T-helper 2 cell treated with Interferon-gamma antibody and Interleukin-4, amounts not matched to agents 5 μg/mL and 100 μg/mL, for 36 hours (primary cell): ENCODE measurements at places on chromosomes 13 and 19.

DNA sequence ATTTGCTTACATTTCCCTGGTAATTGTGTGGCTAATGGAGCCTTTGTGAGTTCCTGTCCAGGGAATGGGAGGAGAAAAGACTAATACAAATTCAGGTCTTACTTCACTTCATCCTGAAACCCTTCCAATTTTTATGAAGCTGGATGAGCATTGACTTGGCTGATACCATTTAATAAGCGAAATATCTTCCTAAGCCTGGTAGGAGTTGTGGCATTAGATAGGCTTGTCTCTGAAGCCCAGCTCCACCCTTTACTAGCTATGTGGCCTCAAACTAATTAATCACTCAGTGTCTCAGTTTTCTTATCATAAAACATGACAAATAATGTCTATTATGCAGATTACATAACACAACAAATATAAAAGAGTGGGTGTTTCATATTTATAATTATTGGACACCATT lies 106.3 kb downstream of the FGF9 start:
- H3K4me1 ChIP-seq, result no peaks in the 10 kb centered on the region
- no peaks in the 10 kb centered on the region for H3K36me3 ChIP-seq
- no peak overlapping the region for H3K4me3 ChIP-seq

DNA sequence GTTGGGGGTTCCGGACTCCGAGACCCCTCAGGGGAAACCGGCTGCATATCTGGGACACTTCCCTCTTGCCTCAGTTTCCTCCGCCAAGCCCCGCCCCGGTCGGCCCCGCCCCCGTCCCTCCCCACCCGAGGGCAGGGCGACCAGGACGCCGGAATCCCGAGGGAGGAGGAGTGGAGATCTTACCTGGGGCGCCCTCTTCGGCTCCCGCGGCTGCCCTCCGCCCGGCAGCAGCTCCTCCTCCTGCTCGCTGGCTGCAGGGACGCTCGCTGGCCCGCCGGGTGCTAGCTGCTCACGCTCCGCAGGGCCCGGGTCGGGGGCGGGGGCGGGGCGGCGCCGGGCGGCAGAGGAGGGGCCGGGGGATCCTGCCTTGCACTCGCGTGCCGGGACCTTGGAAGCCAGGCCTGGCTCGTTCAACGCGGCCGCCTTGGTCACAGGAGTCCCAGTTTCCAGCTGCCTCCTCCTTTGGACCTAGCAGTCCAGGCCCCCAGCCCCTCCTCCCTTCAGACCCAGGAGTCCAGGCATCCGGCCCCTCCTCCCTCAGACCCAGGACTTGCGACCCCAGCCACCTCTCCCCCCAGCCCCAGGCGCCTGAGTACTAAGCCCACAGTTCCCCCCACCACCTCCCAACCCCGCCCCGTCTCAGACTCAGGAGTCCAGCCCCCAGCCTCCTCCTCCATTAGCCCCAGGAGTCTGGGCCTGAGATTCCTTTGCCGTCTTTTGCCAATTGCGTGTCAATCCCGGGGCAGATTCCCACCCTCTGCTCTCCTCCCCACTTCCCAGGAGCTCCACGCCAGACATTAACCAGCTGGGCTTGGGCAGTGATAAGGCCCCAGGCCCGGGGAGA lies at the start of gene NTF4:
Gene NTF4, minus strand, starts transcription at position 51 of the 844 bp plus-strand sequence. CDS start 2,821 bp downstream, outside the sequence.
- H3K4me3 ChIP-seq, result no peak within 1 kb of the TSS
- H3K27ac ChIP-seq, result no peak within 1 kb of the TSS
- no peaks in the 10 kb centered on the region for H3K4me1 ChIP-seq
- no peak for DNase-seq
- H3K36me3 ChIP-seq, result no peaks in the 10 kb centered on the region

DNA sequence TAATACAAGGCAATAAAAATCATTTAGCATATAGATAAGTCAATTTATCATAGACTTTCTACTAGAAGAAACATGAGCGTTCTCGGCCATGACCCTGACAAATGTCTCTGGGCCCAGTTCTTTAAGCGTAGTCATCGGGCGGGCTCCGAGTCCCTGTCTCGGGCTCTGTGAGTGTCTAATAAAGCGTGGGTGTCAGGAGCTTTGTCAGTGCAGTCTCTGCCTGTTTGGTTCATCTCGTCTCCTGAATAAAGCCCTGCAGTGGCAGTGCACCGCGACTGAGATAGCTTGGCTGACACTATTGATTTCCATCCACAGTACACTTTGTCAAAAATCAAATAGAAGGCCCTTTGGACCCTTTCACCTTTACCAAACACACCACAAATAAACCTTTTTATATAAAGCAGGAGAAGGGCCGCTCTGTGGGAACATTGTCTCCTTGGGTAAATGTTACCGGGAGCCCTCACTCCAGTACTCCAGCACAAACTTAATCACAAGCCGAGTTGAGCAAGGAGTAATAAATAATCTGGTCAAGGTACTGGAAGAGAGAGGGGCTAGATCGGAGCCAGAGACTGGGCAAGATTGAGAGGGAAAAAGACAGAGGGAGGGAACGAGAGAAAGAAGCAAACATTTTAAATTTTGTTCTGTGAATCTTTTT lies 368.2 kb upstream of the TSHZ3 start:
- no peaks in the 10 kb centered on the region for H3K27me3 ChIP-seq
- no peaks in the 10 kb centered on the region for H3K36me3 ChIP-seq
- no peaks in the 10 kb centered on the region for H3K4me1 ChIP-seq
- no peak for DNase-seq
- no peak overlapping the region for H3K27ac ChIP-seq
- H3K4me3 ChIP-seq, result no peak overlapping the region

DNA sequence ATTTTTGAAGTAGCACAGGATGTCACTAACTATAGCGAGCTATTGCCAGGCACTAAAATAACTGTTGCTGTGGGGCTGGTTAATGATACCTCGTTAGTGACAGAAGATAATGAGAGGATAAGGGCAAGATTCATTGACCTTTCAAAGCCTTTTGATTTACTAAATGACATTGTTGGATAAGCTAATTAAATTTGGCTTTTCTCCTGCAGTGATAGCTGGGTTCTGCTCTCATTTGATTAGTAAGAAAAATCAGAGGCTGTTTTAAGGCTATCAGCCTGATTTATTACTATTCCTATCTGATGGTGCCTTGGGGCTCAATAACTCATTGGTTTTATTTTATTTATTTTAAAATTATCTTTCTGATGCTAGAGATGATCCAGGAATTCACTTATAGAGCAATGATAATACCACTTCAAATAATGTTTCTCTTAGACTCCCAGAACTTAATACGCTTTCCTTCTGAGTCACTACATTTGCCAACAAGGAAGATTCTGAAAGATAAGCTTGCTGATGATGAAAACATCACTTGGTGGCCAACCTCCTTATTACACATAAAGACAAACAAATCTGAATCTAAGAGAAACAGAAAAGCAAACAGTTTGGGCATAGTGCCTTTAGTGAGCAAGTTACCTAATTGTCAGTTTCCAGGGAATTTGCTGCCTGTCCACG lies 501.3 kb upstream of the ARGLU1 start:
- H3K36me3 ChIP-seq, result no peaks in the 10 kb centered on the region
- H3K27ac ChIP-seq, result no peak overlapping the region
- H3K4me3 ChIP-seq, result no peak overlapping the region
- no peaks in the 10 kb centered on the region for H3K27me3 ChIP-seq

DNA sequence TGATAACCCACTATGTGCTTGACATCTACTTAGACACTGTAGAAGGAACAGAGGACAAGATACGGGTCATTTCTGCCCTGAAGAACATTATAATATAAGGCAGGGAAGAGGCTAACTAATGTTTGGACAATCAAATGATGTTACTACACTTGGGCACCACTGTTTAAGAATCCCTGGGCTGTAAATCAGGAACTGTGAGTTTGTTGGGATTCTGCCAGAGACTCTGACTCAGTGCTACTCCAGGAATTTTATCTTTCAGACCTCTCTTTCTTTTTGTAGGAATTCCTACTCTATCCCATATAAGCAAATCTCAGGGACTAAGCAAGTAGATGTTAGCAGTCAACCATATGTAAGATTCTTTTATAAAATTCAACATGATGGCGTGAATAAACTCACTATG lies 3.1 kb upstream of the ZNF471 start:
- no peaks in the 10 kb centered on the region for H3K4me1 ChIP-seq
- no peaks in the 10 kb centered on the region for H3K27me3 ChIP-seq
- no peak for DNase-seq
- H3K36me3 ChIP-seq, result peaks cover 5% of the 10 kb centered on the region
- no peak overlapping the region for H3K27ac ChIP-seq

- H3K27me3 ChIP-seq, result no peaks in the 10 kb centered on the region
- peaks cover 14% of the 10 kb centered on the region for H3K36me3 ChIP-seq
- H3K27ac ChIP-seq, result no peak overlapping the region
- peaks cover 11% of the 10 kb centered on the region for H3K4me1 ChIP-seq
- DNase-seq, result no peak
- H3K4me3 ChIP-seq, result no peak overlapping the region
These were observed 89.6 kb upstream of the TNFSF11 start for GRCh38 chr13:42484386-42484785.

- no peaks in the 10 kb centered on the region for H3K27me3 ChIP-seq
- H3K36me3 ChIP-seq, result no peaks in the 10 kb centered on the region
- no peaks in the 10 kb centered on the region for H3K4me1 ChIP-seq
- H3K27ac ChIP-seq, result no peak overlapping the region
- DNase-seq, result no peak
These were observed 334.2 kb downstream of the DNAJC15 start for GRCh38 chr13:43357564-43357963.

GRCh38 chr19:56765137-56765536 lies 75.4 kb downstream of the PEG3 start:
- no peaks in the 10 kb centered on the region for H3K4me1 ChIP-seq
- peaks cover 5% of the 10 kb centered on the region for H3K36me3 ChIP-seq
- no peak overlapping the region for H3K4me3 ChIP-seq
- no peak for DNase-seq

DNA sequence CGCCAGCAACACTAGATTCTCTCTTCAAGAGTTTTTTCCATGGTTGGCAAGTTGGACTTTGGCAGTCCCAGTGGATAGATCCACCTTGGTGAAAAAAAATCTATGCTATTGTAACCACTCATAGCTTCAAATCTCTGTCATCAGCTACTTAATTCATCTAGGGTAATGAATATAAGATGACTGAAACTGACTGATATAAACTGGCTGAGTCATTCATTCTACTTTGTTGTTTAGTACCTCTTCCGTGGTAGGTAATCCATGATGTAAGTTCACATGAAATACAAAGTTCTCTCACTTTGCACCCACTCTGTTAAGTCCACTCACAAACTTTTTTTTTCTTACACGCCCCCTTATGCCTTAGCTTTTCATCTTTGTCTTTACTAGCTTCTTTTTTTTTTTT lies 1381.5 kb downstream of the SLITRK5 start:
- H3K4me3 ChIP-seq, result no peak overlapping the region
- DNase-seq, result no peak
- H3K36me3 ChIP-seq, result no peaks in the 10 kb centered on the region
- H3K4me1 ChIP-seq, result no peaks in the 10 kb centered on the region
- H3K27ac ChIP-seq, result no peak overlapping the region

DNA sequence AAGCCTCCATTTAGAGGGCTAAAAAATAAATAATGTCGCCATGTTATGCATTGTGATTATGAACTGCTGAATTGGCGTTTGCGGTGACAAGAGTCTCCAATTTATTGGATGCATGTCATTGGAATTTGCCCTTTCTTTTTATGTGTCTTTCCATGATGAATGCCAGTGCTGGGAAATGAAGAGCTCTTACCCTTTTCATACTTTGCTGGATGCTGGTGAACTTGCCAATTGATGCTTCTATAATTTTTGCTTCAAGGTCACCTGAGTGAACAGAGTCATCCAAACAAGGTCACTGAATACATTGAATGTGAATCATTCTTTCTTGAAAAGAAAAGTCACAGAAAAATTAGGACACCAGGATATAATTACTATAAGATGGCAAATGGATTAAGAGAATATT lies 348.2 kb downstream of the OXGR1 start:
- no peak overlapping the region for H3K27ac ChIP-seq
- no peaks in the 10 kb centered on the region for H3K27me3 ChIP-seq
- H3K36me3 ChIP-seq, result no peaks in the 10 kb centered on the region
- H3K4me1 ChIP-seq, result no peaks in the 10 kb centered on the region
- DNase-seq, result no peak

DNA sequence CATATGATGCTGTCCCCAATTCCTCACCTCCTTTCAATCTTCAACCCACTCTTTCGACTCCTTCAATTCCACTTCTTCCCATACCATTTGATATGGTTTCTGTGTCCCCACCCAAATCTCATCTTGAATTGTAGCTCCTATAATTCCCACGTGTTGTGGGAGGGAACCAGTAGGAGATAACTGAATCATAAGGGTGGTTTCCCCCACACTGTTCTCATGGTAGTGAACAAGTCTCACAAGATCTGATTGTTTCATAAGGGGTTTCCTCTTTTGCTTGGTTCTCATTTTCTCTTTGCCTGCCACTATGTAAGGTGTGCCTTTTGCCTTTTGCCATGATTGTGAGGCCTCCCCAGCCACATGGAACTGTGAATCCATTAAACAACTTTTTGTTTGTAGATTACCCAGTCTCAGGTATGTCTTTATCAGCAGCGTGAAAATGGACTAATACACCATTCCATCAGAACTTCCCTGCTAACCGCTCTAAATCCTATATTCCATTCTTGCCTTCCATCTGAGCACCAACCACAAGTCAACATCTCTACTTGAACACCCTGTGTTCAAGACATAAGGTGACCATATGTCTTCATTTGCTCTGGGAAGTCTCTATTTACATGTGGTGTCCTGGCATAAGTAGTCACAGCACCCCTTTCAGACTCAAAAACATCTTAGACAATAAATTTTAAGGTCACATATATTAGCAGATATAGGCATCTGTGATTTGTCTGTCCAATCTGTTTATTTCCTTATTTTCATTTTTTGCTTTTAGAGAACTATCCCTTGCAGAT lies 122.9 kb downstream of the TSHZ3 start:
- H3K27ac ChIP-seq, result no peak overlapping the region
- no peak for DNase-seq
- H3K27me3 ChIP-seq, result peaks cover 5% of the 10 kb centered on the region
- no peak overlapping the region for H3K4me3 ChIP-seq
- peaks cover 2% of the 10 kb centered on the region for H3K36me3 ChIP-seq
- H3K4me1 ChIP-seq, result peaks cover 3% of the 10 kb centered on the region

DNA sequence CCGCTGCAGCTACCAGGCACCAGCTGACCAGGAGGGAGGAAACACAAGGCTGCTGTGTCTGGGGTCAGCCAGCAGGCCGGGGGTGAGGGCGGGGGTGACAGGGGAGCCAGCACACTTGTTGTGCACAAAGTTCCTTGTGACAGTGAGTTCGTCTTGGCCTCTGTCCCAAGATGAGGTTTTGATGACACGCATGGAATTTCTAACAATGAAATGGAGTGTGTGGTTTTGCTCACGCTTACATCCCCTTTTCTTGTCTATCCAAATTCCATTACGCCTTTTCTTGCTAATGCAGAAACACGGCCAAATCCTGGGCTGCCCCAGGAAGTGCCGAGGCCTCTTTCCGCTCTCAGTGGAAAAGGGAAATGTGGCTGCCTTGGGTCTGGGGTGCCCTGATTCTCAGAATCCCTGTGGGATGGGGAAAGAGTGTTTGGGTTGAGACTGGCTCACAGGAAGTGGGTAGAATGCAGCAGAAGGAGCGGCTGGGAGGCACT lies 73.8 kb downstream of the GADD45B start:
- H3K4me3 ChIP-seq, result no peak overlapping the region
- no peaks in the 10 kb centered on the region for H3K36me3 ChIP-seq
